ENCODE measurements at places on chromosomes 12 and 14.

- DNase-seq = no peak
Measured at GRCh38 chr12:89448526-89448925, 76.1 kb downstream of the GALNT4 start.

GRCh38 chr12:79635676-79636075 is 55.1 kb downstream of the PAWR start:
- no peak for DNase-seq

DNA sequence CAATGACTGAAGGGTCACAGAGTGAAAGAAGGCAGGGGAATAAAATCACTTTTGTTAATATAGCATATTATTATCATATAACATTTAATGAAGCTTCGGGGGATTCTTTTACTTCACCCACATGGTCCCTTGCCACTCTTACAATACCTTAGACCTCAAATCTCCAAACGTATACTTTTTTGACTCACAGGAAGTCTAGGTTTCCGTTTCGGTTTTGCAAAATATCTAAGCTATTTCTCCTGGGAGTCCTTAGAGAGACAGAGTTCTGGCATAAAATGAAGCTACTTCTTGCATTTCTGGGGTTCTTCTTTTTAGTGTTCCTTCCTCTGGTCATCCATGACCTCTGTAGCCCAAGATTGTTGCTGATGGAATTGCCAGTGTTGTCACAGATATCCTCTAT is 590.5 kb upstream of the ATP2B1 start:
- peak; percentile 31 for DNase-seq

GRCh38 chr12:23217667-23218066 is 592.7 kb downstream of the ETNK1 start:
- DNase-seq = no peak

- DNase-seq = no peak
Measured at GRCh38 chr14:99699085-99699760, 15.1 kb downstream of the CYP46A1 start.

DNA sequence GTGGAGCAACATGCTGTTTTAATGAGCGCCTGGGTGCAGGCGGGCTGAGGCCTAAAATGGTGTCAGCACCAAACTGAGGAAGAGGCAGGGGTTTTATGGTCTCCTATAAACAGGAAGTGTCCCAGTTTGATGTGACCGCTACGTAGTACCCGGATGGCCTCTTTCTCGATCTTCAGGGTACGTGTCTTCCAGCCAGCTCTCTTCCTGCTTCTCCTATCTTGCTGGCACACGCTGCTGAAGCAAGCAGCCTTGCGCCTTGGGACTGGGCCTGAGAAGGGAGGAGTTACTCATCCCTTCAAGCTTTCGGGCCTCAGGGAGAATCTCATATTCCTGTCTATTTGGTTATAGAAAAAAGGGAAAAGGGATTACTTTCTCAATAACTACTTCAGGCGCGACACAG is 28.2 kb upstream of the RNASE1 start:
- DNase-seq = no peak

DNA sequence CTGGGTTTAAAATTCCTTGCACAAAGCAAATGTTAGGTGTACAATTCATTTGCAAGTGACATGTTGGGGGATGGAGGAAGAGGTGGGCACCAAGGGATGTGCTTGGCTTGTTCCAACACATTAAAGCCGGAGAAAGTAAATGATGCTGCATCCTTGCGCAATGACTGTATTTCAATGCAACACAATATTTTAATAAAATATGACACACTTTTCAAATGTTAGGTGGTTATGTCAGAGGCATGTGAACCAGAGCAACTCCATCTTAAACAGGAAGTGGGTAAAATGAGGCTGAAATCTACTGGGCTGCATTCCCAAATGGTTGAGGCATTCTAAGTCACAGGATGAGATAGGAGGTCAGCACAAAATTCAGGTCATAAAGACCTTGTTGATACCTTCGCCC is 53.6 kb upstream of the ARHGAP5 start:
- no peak for DNase-seq

GRCh38 chr12:122081697-122082221 is 3.2 kb downstream of the MLXIP start:
- peak; percentile 82 for DNase-seq

Measured in GM12865 (cell line).